ENCODE measurements at places on chromosomes 1 and 21.

DNA sequence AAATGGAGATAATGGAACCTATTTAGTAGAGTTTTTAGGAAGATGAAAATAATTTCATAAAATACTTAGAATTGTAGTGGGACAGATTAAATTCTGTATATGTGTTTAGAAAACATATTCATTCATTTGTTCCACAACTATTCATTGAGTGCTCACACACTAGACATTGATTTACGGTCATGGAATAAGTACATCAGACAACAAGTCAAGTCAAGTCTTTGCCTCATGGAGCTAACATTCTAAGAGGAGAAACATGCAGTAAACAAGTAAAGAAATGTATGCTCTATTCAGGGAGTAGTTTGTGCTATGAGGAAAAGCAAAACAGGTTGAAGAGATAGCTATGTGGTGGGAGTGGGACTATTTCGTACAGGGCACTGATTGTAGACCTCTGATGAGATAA, 9.0 kb downstream of the BTBD19 start:
- no peak for DNase-seq

GRCh38 chr1:239428120-239428710, 41.8 kb downstream of the CHRM3 start:
- no peak for DNase-seq

GRCh38 chr1:25066256-25066655, 136.2 kb upstream of the RUNX3 start:
- DNase-seq = no peak

DNA sequence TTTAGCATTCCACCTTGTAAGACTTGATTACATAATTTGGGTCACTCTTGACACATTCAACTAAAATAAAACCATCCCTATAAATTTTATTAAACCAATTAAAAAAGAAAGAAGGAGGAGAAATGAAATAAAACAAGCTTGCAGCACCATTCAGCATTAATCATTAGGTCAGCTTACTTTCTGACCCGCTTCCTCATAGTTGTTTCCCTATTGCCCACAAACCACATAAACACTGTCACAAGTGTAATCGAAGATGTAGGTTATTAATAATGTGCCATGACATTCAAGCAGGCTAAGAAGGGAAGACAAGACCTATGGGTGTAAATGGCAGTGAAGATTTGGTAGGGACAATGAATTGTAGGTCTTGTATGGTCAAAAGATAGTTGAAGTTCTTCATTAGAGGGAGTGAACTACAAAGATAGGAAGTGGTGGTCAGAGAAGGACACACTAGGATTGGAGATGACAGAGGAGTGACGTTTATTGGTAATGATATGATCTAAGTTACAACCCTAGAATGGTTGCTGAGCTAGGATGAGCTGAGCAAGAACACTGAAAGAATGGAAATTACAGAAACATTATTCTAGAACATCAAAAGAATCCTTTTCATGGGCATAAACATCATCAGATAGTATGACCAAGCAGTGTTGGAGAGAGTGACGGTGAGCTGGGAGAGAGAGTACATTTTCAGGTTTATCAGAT, 231.5 kb downstream of the KCNT2 start:
- no peak for DNase-seq

DNA sequence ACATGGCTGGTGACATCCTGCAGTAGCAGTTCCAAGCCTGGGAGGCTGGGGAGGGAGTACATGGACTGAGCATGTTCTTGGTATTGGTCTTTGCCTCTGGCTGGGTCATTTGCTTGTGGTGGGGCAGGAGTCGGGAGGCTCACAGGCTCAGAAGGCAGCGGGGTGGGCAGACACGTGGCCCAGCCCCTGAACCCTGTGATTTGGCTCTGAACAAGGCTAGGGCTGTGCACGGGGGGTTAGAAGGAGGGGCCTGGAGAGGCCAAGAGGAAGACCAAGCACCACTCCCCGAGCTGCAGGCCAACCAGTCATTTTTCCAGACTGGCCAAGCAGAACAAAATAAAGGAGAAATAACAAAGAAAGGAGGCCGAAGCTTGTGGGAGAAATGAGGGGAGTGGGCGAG, 9.7 kb upstream of the PRELP start:
- peak; percentile 72 for DNase-seq

GRCh38 chr1:89918794-89919155, 76.1 kb upstream of the ZNF326 start:
- no peak for DNase-seq

GRCh38 chr1:154453161-154453560, 48.0 kb downstream of the IL6R start:
- DNase-seq = no peak

DNA sequence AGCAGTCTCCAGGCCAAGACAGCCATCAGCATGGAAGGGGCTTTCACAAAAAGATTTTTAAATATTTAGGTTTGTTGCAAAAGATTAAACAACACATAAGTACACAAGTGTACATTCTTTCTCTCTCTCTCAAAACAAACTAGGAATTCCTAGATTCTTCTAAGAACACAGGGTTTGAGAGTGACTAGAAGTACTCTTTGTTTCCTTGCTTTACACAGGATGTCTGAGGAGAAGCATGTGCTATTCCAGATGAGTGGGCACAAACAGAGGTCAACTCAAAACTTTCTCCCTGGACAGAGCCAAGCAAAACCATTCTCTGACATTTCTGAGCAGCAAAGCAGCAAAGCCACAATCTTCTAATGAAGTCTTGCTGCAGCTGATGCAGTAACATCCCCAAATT, 210.6 kb upstream of the HOOK1 start:
- no peak for DNase-seq

DNA sequence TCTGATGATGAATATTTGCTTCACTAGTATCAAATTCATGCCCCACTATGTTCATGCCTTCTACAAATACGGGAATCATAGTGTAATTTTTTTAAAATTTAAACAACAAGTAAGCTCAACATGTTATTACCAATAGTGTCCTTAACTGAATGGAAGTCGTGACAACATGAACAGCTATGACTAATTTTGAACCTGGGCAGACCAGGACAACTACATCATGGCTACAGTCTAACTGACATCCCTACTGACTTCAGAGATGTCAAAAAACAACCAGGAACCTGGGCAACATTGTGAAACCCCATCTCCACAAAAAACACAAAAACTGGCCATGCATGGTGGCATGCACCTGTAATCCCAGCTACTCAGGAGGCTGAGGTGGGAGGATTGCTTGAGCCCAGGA, 33.5 kb upstream of the RAP1A start:
- DNase-seq = no peak

DNA sequence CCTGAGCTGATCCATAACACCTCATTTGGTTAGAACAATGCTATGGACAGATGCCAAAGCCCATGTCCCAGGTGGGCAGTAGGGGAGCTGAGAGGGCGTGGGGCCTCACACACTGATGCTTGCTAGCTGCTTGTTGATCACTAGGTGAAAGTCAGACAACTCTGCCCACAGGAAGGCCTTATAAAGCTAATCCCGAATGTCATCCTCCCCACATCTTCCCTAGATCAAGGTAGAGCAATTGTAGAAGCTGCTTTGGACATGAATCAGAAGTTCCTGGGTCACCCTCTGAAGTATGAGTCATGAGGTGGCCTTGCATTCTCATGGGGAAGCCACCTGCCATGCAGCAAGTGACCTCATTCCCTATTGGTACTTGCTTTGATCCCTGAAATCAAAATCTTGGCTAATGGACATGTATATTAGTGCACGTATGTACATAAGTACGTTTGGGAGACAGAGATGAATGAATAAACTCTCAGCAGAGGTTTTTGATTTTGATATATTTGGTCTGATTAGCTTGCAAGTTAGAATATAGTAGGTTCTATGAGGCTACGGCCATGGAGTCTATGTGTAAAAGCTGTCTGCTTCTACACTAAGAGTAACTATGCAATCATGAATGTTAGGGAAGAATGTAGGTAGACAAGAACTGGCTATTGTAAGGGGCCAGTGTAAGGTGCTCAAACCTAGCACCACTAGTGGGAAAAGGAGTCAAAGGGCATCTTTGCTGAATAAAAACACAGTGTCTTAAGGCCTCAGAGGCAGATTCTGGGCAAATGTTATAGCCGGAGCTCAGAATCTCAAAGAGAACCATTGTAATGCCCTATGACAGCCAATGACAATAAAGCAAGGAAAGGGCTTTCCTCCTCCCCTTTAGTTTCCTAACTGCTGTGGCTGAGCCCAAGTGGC, 52.6 kb downstream of the ABCA4 start:
- no peak for DNase-seq

GRCh38 chr1:99808391-99809115, 41.6 kb upstream of the AGL start:
- DNase-seq = peak; percentile 27

DNA sequence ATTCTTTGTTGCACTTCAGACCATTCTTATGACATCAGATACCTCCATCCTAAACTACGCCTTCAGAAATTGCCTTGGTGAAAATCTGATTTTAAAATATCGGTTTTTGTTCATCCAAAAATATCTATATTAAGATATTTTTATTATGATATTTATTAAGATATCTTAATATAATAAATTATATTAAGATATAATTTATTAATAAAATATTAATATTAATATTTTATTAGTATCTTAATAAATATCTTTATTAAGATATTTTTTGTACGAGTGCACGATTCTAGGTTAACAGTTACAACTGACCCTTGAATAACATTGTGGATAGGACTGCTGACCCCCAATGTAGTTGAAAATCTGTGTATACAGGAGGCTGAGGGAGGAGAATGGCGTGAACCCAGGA, 20.9 kb downstream of the PADI4 start:
- no peak for DNase-seq

Data from uterus (tissue), 4 donors.